ENCODE measurements at places on chromosomes 11 and 22. TPM values are rescaled to one million over a fixed set of nuclear protein-coding genes. Genes with fewer than 3 reads are reported as not detected.

RAB3IL1 gene
- polyA plus RNA-seq = 88.2 TPM

OR52N4 gene
- polyA plus RNA-seq = 0.44 TPM

FREY1 gene
- polyA plus RNA-seq = 59.2 TPM

INPP5J gene
- polyA plus RNA-seq = 5.2 TPM

NEFH gene
- 12.0 TPM for polyA plus RNA-seq

SOX6 gene
- polyA plus RNA-seq = 39.6 TPM

OR6M1 gene
- polyA plus RNA-seq = not detected

MICAL2 gene
- polyA plus RNA-seq = 224 TPM

KCNJ1 gene
- polyA plus RNA-seq = 0.16 TPM

TMA7B gene
- not detected for polyA plus RNA-seq

NRXN2 gene
- 46.8 TPM for polyA plus RNA-seq

C22orf31 gene
- 4.5 TPM for polyA plus RNA-seq

SLC22A25 gene
- not detected for polyA plus RNA-seq

RDX gene
- polyA plus RNA-seq = 39.8 TPM
